Lung microvascular endothelial cell (primary cell): ENCODE measurements at places on chromosomes 7 and 10. TPM values are rescaled to one million over a fixed set of nuclear protein-coding genes. Genes with fewer than 3 reads are reported as not detected.

Gene KIF5B
- 71.3 and 91.9 TPM in 2 replicates for total RNA-seq

Gene SHOC2
- total RNA-seq, result 34.4 and 56.3 TPM in 2 replicates

Gene PTPN20
- under 0.01 and 1.4 TPM in 2 replicates for total RNA-seq

Gene TMEM120A
- 56.4 and 197 TPM in 2 replicates for total RNA-seq

Gene JCAD
- total RNA-seq, result 46.2 and 60.5 TPM in 2 replicates

DNA sequence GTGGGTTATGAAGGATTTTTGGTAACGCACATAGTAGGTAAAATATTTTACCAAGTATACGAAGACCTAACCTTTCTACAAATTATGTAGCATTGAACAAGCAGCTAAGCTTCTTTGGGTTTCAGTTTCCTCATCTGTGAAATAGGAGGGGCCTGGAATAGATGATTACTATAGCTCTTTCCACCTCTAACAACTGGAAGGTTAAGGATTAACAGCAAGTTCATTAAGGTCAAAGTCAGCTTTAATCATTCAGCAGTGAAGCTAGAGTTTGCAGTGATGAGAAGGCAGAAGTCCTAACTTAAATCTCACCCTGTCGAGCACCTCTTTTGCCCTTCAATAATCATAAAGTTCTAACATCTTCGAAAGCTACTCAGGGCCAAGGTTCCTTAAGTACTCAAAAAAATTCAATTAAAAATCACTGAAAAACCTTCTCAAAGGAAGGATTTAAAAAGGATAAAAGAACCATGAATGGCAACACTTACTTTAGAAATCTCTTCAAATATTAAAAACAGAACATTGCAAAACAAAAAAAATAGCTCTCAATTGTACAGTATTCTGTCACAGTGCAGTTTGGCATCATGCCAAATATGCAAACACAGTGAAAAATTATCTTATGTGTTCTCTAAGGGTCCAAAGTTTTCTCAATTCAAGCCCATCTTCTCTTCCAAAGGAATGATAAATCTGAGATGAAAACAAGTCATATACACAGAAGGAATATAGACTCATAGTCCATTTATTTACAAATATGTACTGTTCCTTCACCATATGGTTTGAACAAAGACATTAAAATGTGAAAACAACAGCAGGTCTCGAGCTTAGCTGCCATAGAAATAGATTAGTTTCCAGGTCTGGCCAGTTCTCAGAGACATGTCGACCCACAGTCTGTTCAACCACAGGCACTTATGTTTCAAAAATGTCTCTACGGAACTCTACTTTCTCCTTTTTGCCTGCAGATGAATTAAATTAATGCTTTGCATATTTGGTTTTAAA lies 152.0 kb upstream of the SLC13A1 start:
- DNase-seq, result peak; percentile 5

DNA sequence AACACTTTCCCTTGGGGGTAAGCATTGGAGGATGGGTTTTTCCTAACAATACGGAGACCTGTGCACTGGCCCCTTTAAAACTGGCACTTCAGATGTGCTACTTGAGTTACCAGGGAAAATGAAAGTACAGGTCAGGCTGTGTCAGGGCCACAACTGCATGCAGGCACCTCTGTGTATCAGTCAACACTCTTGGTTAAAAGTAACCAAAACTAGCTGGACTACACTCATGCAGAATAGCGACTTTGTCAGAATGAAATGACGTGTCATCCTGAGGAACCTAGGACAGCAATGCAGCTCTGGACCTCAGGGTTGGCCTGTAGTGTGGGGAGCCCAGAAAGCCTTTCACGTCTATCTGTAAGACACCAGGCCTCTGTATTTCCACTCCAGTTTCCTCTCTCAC lies 33.8 kb upstream of the SMKR1 start:
- DNase-seq, result no peak

GRCh38 chr10:44958898-44959246 lies 730 bp upstream of the RASSF4 start:
- no peak for DNase-seq

GRCh38 chr7:16210171-16210570 lies 211.2 kb downstream of the CRPPA start:
- no peak for DNase-seq

GRCh38 chr7:71015252-71015900 lies 116.6 kb upstream of the GALNT17 start:
- no peak for DNase-seq

GRCh38 chr7:37040330-37040729 lies 316.0 kb upstream of the AOAH start:
- no peak for DNase-seq
